ENCODE measurements at places on chromosomes 12 and 14.

DNA sequence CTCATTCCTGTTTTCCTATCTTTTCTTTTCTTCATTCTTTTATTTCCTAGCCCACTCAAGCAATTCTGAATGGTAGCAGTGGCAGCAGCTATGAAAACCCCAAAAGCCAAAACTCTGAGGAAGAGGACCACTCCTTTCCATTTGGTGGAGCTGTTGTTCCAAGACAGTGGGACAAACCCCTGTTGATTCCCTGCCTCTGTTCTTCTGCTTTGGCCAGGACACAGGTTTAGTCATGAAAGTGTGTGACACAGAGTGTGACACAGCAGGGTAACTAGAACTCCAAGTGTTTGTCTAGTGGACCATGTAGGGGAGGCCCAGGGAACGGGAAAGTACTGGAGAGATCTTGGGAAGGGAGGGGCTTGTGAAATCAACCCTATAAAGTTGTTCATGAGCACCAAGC is 71.1 kb downstream of the PTCSC3 start:
- no peak for DNase-seq

GRCh38 chr12:6278439-6279255 is 31.8 kb upstream of the PLEKHG6 start:
- peak; percentile 87 for DNase-seq

- peak; percentile 39 for DNase-seq
Observed at GRCh38 chr14:22900081-22900799, 17.2 kb downstream of the REM2 start.

- no peak for DNase-seq
Observed at GRCh38 chr12:74066476-74066875, 471.2 kb upstream of the ATXN7L3B start.

- DNase-seq, result no peak
Observed at GRCh38 chr14:34650786-34651584, 21.0 kb upstream of the SNX6 start.

GRCh38 chr12:3511760-3512159 is 20.8 kb downstream of the PRMT8 start:
- DNase-seq, result no peak

DNA sequence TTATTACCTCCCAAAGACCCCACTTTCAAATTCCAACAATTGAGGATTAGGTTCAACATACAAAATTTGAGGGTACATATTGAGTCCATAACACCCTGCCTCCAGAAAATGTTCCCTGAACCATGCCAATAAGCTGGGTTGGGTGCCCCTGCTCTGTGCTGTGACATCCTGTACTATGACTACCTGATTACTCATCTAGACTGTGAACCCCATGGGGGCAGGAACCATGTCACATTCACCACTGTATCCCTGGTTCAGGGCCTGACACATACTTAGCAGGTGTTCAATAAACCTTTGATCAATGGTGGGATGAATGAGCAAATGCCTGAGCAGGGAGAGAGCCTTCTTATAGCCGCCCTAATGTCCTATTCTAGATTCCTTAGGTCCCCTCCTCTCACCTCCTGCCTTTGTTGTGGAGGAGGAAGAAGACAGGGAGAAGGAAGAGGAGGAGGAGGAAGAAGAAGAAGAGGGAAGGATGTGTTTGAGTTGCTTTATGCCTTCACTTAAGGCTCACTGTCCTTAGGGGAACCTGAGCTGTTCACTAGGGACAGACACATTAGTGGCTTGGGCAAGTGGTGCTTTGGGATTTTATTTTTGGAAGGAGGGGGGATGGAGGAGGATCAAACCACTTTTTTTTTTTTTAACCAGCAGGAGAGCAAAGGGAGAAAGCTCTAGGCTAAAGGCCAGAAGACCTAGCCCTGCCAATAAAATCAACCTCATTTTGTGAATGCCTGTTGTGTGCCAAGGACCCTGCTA is 21.3 kb downstream of the GPR68 start:
- DNase-seq, result peak; percentile 37

DNA sequence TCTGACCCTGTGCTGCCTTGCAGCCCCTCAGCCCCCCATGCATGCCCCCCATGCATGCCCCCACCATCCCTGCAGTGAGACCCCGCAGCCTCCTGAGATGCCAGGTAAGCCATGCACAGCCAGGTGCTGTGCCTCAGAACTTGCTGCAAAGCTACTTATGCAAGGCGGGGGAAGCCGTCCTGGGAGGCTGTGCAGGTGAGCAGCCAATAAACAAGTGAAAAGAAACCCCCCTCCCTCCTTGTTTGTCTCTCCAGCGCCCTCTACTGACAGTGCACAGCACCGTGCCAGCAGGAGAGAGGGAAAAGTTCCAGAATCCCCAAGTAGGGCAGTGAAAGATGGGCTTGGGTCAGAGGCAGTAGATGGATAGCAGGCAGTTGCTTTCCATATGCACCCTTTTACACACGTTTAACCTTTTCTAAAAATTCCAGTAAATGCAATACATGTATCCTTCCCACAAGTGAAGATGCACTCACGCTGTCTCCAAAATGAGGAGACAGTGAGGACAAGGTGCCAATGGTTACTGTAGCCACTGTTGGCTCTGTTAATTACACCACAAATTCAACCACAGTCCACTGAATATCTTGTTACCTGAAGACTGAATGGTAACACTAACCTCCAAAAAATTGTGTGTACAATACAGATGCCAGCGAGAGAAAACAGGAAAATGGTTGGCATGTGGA is 18.0 kb downstream of the TNFAIP2 start:
- DNase-seq, result peak; percentile 64

GRCh38 chr14:33986804-33987203 is 35.9 kb upstream of the EGLN3 start:
- DNase-seq, result no peak

- no peak for DNase-seq
Observed at GRCh38 chr14:75435473-75435872, 7.7 kb downstream of the JDP2 start.
